EL (cell line): ENCODE measurements at places on chromosomes 7 and 10.

- DNase-seq: no peak
Measured at GRCh38 chr10:31296754-31297153, 22.3 kb upstream of the ZEB1 start.

DNA sequence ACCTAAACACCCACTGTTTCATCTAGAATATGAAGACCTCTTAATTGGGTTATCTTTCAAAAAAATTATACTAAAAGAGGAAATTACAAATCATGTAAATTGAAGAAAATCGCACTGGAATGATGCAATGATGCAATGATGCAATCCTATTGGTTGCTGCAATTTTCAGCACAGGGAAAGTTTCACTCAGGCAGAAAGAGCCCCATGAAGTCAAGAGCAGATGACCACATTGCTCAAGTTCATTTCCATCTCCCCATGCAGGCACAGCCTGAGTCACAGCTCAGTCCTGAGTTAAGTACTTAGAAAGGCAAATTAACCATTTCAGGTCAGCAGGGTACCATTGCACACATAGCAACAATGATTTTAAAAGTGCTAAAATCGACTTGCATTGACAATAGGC lies 180.3 kb upstream of the MYO3A start:
- DNase-seq: no peak

DNA sequence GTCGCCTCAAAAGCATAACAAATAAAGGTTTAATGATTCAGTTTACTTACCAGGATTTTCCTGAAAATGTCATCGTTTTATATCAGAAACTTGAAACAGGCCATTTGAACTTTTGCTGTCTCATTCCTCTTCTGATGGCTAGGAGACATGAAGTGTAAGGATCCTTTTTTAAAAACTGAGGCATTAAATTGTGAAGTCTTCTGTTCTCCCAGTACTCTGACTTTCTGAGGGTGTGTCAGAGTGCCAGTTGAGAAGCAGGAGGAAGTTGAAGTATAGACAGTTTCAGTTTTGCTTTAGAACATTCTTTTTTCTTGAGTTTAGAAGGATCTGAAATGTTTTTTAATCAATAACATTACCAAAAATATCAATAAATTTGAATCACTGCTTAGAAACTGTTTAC lies at the start of gene SAMD9L:
Gene SAMD9L, minus strand, starts transcription at position 242 of the 400 bp plus-strand sequence. CDS start 12,414 bp downstream, outside the sequence.
- DNase-seq: peak; percentile 44

- DNase-seq: peak; percentile 40
Measured at GRCh38 chr10:88070080-88070880, 206.9 kb downstream of the PTEN start.

- no peak for DNase-seq
Measured at GRCh38 chr10:83193026-83193425, 946.3 kb upstream of the GHITM start.

DNA sequence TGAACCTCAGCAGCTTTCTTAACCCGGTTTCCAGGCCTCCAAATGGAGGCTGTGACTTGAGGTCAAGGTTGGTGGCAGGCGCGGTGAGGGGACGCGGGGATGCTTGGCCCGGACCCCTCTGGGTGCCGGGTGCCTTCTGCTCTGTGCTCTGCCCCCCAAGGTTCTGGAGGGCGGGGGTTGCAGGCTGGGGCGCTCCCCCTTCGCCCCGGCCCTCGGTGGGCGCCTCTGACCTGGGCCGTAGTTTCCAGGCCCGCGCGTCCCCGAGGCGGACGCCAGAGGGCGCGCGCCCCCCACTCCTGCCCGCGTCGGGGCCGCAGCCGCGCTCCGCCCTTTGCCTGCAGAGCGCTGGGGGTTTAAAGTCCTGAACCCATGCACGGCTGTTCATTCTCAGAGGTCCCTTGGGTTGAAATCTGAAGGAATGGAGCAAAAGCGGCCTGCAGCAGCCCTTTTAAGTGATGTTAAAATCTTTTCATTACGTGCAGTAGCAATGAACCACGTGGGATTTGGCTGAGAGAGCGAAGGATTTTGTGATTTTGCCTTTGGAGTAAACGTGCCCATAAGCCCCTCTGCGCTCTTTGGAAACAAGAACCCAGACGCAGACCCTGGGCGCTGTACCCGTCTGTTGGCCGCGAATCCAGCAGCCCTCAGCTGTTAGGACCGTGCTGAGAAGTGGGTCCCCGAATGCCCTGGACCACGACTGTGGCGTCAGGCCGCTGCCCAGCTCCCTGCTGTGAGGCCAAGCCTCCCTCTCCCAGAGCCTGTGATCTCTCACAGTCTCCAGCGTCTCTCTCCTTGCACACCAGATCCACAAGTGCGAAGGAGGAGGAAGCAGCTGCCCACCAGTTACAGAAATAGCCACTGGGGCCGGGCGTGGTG lies 135.0 kb downstream of the ACTR3B start:
- DNase-seq: no peak

DNA sequence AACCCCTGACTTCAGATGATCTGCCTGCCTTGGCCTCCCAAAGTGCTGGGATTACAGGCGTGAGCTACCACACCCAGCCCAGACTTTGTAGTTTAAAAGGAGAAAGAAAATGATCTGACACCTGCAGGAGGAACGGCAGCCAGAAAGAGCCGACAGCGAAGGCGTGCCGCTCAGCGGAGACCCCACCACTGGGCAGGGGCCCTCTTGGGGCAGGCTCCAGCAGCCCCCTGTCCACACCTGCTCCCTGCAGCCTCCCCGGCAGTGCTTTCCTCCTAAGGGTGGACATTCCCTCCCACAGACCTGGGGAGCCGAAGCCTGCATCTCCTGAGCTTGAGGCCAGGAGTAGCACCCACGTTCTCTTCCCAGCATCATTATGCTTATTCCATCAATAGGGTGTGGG lies 19.2 kb upstream of the CNPY1 start:
- no peak for DNase-seq

DNA sequence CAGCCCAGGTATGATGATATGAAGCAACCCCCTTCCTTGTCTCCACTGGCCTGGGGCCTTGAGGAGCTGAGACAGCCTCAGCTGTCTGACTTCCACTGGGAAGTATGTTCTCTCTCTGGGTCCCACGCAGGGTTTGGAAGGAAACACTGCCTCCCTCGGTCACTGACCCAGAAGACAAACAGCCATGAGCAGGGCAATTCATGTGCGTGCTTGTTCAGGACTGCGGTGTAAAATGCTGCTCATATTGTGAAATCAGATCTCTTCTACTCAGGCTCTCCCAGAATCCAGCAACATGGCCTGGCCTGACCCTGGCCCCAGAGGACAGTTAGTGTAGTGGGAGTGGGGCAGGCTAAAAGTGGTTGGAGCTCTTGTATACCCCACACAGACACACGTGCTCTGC lies 2.8 kb downstream of the CLCN1 start:
- no peak for DNase-seq

DNA sequence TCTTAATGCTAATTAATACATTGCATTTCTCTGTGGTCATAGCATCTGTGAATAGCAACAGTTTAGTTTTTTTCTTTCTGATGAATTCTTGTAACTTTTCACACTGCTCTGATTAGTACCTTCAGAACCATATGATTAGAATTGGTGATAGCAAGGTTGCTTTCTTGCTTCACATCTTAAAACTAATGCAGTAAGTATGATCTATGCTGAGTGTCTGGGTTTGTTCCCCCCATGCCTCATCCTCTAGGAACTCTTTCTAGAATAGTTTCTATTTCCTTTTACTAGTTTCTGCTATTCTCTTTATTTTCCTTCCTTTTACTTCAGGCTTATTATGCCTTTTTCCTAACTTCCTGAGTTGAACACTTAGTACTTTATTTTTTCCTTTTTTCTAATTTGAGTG lies 32.4 kb downstream of the TES start:
- peak; percentile 25 for DNase-seq

GRCh38 chr7:74598558-74598957 lies 59.0 kb upstream of the GTF2I start:
- peak; percentile 75 for DNase-seq

- DNase-seq: no peak
Measured at GRCh38 chr10:84563355-84563754, 235.0 kb downstream of the CCSER2 start.

GRCh38 chr10:70315815-70316214 lies 32.0 kb upstream of the NPFFR1 start:
- DNase-seq: no peak

DNA sequence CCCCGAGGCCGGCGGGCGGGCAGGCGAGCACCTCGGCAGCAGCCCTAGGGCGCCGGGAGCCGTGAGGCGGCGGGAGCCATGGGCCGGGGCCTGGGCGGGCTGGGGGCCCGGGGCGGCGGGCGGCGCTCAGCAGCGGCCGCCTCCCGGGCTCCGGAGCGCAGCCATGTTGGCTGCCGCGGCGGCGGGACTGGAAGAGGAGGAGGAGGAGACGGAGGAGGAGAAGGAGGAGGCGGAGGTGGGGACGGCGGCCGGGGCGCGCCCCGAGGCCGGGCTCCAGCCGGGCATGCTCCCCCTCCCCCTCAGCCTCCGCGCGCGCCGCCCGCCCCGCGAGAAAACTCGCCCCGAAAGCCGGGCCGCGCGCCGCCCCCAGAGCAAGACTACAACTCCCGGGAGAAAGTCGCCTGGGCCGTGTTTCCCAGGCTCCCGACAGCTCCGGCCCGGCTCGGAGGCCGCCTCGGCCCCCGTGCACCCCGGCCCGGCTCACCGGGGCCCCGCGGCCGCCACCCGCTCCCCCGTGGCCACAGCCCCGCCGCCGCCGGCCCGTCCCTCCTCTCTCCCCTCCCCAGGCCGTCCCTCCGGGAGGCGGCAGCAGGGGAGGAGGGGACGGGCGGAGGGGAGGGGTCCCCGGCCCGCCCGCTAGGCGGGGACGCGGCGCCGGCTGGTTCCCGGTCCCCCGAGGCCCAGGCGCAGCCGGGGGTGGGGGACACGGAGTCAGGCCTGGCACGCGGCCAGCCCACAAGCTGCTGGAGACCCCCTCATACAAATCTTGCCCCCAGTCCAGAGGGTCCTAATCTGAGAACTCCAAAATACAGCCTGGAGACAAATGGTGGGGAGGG lies at the start of gene DLG5:
Gene DLG5, minus strand, starts transcription at position 190 of the 836 bp plus-strand sequence. CDS start 235 bp downstream, outside the sequence.
- peak; percentile 66 for DNase-seq

GRCh38 chr7:22972207-22972606 lies 41.7 kb downstream of the HYCC1 start:
- no peak for DNase-seq

DNA sequence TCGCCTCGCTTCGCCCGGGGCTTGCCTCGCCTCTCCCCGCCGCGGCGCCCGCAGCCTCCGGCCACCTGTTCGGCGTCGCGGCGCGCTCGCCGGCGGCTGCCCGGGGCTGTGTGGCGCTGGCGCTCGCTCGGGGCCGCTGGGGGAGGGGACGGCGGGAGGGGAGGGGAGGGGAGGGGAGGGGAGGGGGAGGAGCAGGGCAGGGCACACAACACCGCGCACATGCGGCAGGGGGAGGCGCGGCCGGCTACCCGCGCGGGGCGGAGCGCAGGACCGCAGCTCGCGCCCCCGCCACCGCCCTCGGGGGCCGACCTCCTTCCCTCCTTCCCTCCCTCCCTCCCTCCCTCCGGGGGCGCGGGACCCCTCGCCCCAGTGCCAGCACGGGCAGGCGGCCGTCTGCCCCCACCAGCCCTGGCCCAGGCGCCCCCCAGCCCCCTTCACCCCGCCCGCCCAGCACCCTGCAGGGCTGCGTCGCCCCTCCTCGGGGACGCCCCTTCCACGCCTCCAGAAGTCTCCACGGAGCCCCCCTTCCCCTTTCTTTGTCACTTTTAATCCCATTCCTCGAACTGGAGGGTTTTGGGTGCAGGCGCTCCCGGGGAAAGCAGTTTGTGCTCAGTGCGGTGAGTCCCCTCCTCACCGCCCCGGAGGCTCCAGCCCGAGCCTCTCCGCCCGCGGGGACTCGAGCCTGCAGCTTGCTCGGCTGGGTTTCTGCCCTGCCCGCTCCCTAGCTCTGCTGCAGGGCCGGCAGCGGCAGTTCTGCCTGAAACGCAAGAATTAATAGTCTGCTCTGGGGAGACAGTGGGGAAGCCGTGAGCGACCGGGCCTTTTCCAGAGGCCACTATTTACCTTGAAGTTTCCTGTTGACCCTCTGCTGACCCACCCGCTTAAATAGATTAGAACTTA lies at the start of gene PARD3:
Gene PARD3, minus strand, starts transcription at position 112 of the 900 bp plus-strand sequence. CDS start 301 bp downstream, outside the sequence.
- peak; percentile 69 for DNase-seq
